Muscle of back (tissue), 13 donors: ENCODE measurements at places on chromosomes 11 and 22. TPM values are rescaled to one million over a fixed set of nuclear protein-coding genes. Genes with fewer than 3 reads are reported as not detected.

GRAMD1B gene
- 7.7 TPM for polyA plus RNA-seq

DNA sequence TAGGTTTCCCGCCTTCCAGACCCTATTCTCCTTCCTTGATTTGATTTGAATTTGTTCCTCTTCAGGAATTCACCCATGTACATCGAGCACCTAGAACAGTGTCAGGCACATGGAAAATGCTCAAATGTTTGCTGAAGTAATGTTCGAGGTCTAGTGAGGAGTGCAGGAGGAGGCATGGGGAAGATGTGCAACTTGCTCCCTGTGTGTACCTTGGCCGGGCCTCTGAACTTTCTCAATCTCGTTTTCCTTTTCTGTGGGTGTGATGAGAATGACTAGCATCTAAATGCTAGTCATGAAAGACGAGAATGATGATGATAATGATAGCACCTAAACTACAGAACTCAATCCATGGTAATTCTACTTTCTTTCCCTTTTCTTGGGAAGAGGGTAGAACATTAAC lies 279.1 kb upstream of the PLET1 start:
- DNase-seq, result no peak

PRG3 gene
- polyA plus RNA-seq, result not detected

MMP27 gene
- polyA plus RNA-seq, result not detected

PCSK7 gene
- polyA plus RNA-seq, result 23.0 TPM

TBX10 gene
- not detected for polyA plus RNA-seq

IL18 gene
- 0.29 TPM for polyA plus RNA-seq

DNA sequence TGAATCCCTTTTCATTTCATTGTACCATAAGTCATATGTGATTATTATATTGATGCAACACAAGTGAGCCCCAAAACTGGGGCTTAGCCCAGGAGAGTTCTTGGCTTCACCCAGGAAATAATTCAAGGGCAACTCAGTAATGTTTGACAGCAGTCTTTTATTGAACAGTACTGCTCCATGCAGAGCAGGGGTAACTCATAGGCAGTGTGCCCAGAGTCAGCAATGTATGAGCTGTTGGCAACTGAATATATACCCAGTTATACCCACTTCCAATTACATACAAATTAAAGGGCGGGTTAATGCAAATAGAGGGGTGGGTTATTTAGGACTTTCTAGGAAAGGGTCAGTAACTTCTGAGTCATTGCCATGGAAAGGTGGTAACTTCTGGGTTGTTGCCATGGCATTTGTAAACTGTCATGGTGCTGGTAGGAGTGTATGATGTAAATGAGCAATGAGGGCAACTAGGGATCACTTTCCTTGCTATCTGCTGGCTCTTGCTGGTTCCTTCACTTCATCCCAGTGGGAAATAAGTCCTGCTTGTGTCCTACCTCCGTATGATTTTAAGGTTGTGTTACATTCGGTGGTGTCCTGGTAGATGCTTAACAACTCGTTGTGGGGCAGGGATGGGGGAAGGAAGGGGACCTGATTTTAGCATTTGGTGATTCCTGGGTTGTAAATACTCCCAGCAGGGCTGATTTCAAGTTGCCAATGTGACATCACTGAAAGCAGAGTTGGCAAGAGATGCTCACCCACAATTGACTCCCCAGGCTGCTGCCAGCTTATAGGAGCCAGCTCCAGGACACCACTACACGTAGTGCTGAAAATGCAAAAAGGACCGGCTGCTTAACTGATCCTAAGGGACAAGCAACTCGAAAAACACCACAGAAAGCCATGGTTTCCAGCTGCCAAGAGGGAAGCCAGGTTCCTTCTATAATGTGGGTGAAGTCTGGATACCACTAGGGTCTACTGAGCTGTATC lies 70.1 kb downstream of the SYT9 start:
- no peak for DNase-seq

HEPHL1 gene
- 0.03 TPM for polyA plus RNA-seq

OTOG gene
- not detected for polyA plus RNA-seq

EI24 gene
- polyA plus RNA-seq, result 67.0 TPM

- DNase-seq, result no peak
Measured at GRCh38 chr11:113350336-113351067, 36.1 kb downstream of the TTC12 start.
